ENCODE measurements at places on chromosomes 16 and 17.

DNA sequence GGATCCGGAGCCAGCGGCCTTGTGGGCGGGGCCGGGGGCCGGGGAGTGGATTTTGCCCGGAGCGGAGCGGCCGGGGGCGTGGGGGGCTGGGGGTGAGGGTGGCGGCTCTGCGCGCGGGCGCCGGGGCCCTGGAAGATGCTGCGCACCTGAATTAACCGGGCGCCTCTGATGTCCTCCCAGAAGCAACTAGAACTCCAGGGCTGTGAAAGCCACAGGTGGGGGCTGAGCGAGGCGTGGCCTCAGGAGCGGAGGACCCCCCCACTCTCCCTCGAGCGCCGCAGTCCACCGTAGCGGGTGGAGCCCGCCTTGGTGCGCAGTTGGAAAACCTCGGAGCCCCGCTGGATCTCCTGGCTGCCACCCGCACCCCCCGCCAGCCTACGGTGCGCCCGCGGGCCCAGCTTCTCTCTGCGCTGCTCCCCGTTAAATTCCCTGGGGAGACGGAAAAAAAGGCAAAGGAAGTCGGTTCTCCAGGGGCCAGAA lies 549 bp downstream of the SLC26A11 start:
- DNase-seq, result no peak

- DNase-seq, result no peak
These were observed 17.9 kb upstream of the ATP2A3 start for GRCh38 chr17:3982113-3982512.

DNA sequence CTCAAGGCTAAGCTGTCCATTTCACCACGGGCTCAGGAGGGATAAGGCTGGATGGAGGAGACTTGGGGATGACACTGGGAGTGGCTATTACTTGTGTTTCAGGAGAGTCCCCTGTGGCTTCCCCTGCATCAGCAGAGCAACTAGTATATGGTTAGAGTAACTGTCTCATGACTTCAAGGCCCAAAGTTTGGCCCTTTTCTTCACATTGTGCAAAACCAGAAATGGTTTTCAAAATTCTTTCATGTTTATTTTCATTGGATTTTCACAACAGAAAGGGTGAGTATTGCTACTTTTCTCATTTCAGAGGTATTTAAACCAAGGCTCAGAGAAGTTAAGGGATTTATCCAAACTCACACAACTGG lies 18.1 kb upstream of the TAC4 start:
- DNase-seq, result no peak

DNA sequence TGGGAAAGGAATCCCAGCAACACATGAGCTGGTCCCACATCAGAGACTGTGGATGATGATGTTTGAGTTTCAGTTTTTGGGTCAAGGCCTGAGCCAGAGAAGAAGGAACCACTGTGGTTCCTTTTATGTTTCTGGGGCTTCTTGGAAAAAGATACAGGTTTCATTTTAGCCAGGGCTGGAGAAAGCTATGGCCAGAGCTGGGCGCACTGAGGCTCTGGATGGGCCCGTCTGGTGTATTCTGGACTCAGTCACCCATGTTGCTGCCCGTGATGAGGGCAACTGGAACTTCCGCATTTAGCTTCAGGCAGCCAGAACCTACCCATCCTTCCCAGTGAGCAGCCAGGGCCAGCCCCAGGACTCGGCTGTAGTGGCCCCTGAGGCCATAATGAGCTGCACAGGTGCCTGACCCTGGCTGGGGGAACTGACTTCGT lies 15.0 kb upstream of the PITPNA start:
- DNase-seq, result no peak

DNA sequence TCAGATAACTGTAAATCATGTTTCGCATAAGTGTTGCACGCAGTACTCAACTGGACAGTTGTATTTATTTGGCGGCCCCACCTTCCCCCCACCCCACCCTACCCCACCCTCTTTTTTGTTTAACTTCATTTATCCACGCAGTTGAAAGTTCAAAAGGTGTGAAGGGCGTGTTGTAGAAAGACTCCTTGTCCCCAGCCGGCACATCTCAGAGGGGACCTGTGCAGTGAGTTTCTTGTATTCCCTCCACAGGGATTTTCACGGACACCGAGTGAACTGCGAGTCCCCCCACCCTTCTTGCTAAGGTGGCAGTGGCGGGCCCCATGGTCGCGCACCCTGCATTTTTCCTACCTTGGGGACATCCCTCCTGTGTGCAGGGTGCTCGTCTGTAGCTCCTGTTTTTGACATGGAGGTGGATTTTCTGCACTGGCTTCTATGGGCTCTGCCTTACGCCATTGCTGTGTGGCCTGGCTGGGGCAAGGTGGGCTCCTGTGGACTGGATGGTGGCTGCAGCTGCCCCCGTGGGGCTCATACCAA lies 36.2 kb downstream of the ADCY7 start:
- no peak for DNase-seq

DNA sequence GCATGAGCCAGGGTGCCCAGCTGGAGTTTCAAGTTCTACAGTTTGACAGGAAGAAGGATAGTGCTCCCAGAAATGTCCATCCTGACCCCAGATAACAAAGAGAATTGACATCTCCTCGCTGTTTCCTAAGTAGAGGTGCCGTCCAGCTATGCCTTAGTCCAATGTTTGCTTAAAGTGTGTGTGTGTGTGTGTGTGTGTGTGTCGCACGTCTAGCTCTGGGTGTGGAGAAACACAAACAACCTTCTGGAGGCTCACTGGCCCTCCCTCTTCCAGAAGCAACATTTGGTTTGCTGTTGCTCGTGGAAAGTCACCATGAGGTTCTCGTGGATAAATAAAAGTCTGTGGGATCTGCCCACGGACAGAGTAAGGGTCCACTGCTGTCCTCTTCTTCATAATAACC lies 22.1 kb downstream of the EMP2 start:
- no peak for DNase-seq

- peak; percentile 93 for DNase-seq
These were observed at the start of gene TMEM256 for GRCh38 chr17:7403977-7404736. Gene TMEM256, minus strand, starts transcription at chr17:7404097. Its CDS starts 13 bp downstream, at chr17:7404084.

DNA sequence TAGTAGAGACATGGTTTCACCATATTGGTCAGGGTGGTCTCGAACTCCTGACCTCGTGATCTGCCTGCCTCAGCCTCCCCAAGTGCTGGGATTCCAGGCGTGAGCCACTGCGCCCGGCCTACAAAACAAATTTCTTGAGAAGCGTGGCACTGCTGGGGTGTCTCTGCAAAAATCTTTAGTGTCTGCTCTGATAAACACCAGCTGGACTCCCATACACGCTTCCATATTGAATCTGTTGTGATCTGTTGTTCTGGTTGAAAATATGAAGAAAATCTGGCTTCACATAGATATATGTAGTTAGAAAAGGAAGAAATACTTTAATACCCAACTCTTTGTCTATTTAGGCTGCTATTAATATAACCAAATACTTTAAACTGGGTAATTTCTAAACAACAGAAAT lies 33.3 kb downstream of the VPS53 start:
- DNase-seq, result no peak

GRCh38 chr16:56684256-56684925 lies 2.1 kb downstream of the MT1X start:
- no peak for DNase-seq

DNA sequence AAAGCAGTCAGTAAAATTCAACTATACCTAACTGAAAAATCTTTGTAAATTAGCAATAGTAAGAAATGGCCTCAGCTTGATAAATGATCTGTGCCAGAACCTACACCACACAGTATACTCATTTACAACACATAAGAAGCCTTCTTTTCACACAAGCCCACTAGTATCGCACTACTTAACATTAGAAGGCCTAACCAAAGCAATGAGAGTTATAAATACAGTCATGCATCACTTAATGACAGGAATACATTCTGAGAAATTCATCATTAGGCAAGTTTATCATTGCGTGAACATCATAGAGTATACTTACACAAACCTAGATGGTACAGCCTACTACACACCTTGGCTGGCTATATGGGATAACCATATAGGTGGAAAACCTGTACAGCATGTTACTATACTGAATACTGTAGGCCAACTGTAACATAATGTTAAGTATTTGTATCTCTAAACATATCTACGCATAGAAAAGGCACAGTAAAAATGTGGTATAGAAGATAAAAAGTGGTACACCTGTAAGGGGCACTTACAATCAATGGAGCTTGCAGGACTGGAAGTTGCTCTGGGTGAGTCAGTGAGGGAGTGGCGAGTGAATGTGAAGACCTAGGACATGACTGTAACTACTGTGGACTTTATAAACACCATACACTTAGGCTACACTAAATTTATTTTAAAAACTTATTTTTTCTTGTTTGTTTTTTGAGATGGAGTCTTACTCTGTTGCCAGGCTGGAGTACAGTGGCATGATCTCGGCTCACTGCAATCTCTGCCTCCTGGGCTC lies 126.5 kb upstream of the CORO6 start:
- DNase-seq, result no peak

GRCh38 chr16:13795131-13795530 lies 124.8 kb upstream of the ERCC4 start:
- DNase-seq, result peak; percentile 63

GRCh38 chr16:78955206-78955605 lies 645.3 kb downstream of the MAF start:
- no peak for DNase-seq

DNA sequence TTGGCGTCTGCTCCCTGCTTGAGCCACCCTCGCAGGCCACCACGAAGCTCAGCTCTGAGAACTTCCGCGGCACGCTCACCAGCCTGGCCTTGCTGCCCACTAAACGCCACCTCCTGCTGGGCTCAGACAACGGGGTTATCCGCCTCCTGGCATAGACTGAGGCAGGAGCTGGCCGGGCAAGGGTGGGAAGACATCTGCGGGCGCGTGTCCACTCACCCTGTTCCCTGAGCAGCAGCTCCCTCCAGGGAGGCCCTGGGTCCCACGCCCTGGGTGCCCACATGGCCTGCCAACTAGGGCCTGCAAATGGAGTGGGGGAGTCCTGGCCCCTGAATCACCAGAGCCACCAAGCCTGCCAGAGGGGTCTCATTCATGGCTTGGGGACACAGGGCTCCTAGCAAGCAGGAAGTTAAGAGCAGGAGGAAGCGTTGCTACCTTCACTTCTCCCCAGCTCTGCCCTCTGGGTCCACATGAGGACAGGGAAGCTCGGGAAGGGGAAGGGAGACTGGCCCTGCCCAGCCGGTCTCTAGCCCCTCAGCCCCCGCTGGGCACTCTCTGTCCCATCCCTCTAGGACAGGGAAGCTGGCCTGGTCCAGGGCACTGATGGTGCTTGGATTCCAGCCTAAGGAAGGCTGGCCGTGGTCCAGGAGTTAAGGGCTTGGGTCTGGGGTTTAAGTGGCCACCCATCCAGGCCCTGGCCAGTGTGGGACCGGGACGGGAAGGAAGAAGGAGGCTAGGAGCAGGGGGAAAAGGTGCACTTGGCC lies 5.0 kb upstream of the SERPINF2 start:
- DNase-seq, result no peak

All from DMS 273 treated with DMSO at 0.1 percent for 48 hours (cell line).